ENCODE measurements at places on chromosomes 3 and 15.

DNA sequence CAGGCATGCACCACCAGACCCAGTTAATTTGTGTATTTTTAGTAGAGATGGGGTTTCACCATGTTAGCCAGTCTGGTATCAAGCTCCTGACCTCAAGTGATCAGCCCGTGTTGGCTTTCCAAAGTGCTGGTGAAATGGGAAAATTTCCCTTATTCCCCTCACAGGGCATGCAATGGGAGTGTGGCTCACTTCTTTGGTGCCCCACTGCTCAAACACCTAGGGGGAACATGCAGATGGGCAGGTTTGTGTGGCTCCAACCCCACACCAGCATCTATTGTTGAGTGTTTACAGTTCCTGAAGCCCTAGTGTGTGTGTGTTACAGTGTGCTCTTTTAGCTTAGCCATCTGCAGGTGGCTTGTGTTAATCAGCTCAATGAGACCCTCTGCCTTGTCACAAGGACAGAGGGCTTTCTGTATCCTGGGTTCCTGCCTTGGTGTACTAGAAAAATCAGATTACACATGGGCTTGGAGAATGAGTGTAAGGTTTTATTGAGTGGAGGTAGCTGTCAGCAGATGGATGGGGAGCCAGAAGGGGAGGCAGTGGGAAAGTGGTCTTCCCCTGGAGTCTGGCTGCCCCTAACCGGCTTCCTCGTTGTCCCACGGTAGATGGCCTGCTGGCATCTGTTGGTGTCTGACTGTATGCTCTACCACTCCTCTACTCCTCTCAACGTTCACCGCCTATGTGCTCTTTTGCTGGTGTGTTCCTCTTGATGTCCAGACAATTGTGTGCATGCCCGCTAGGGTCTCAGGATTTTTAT, 248.1 kb upstream of the CBLB start:
- DNase-seq: no peak

- no peak for DNase-seq
Measured at GRCh38 chr3:152388631-152389030, 119.9 kb downstream of the MBNL1 start.

- DNase-seq: no peak
Measured at GRCh38 chr3:3589715-3590130, 209.5 kb upstream of the LRRN1 start.

GRCh38 chr3:12752809-12753208, 6.2 kb downstream of the TMEM40 start:
- DNase-seq: no peak

DNA sequence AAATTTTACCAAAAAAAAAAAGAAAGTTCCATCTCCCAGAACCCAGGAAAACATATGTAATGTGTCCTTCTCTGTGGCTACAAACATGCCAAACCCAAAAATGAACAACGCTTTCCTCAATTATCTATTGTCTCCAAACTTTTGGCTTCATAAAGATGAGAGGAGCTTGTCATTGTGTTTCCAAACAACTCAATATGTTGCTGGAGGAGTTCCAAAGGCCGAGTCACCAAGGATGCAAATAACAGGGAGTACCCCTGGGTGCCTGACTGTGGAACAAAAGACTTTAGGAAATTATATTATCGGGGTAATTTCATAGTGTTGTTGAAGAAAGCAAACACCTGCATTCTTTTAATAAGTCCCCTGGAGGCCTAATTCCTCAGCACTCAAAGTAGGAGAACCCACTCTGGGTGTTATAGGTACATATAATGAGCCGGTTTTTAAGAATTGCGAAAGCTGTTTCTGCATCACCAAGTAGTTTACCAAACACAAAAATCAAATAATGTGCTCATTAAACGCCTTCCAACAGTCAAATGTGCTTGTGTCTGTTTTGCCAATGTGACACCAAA, 206.3 kb upstream of the PRICKLE2 start:
- DNase-seq: no peak

DNA sequence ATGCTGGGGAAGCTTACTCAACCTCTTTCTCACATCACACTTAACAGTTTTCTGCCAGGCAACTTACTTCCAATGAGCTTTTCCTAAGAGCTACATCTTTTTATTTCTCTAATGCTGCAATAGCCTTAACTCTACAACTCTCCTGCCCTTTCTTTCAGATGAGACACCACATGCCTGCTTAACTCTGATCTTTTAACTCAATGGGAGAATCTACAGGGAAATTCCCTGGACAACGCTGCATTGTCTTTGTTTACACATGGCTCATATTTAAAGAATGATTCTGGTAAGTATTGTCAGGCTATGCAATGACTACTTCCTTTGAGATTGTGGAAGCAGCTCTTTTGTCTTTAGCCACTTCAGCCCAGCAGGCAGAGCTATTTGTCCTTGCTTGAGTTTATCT, 353.1 kb upstream of the BCHE start:
- DNase-seq: no peak

DNA sequence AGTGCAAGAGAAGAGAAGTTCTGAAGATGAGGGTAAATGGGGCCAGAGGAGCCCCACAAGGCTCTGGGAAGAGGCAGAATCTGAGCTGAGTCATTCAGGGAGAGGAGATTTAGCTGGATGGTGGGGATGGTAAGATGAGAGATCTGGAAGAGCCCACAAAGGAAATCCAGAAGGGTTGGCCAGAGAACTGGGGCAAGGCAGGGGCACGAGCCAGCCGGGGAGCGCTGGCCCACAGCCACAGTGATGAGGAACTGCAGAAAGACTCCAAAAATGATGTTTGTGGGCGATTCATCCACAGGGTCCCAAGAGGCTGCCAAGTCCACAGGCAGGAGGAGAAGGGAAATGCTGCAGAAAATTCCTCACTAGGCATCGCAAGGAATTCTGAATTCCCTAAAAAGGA, 75.9 kb upstream of the ATP2B2 start:
- no peak for DNase-seq

DNA sequence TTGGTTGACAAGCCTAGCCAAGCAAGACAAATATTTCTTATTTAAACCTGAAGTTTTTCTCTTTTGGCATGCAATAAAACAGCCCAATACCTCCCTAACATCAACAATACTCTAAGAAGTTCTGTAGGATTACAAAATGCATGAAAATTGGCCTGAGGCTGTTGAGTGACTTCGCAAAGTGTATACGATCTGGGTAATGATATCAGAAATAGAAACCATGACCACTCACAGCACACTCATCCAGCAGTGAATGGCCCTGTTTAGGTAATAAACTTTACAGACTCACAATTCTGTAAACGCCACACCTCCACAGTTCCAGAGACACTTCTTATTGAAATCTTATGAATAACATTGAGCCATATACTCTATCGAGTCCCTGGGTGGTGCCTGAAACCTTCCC, 83.0 kb upstream of the NAALADL2 start:
- DNase-seq: no peak

DNA sequence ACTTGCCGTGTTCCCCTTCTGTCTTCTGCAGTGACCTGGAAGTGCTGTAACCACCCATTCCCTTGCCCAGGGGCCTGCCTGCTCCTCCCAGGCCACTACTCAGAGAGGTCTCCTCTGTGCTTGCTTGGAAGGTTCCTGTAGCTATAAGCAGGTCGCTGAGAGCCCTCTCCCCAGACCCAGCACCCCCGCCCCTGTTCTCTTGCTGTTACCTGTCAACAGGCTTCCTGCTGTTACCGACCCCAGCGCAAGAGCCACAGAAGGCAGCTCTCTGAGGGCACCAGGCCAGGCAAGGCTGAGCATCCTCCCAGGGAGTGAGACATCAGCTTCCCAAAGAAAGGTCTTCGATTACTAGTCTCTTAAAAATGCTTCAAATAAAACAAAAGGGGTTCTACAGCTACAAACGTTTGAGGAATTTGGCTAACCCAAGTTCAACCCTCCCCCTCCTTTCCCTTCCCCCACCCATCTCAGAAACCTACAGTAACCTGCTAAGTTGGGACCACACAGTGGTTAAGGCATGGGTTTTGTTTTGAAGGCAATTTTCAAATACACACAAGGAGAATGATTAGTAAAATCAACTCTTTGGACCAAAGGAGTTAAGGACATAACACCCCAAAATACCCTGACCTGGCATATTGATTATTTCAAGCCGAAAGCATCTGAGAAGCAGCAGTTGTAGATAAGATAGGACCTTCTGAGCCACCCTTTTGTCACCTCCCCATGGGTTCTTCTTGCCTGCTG, 74.9 kb upstream of the MFGE8 start:
- DNase-seq: no peak

DNA sequence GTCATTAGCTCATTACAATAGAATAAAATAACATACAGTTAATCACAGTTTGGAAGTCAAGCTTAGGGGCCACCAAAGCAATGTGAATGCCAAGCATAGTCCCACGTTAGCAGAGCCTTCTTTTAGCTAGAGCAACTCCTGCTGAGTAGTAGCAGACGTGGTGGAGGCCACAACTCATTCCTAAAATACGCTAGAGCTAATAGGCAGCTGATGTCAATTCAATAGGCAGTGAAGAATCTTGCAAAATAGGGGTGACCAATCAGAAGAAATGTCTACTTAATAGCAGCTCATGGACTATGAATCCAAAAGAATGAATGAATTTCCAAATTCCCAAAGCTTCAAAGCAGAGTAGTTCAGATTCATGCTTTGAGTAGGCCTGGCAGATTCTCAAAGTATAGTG, 292.9 kb upstream of the RORA start:
- no peak for DNase-seq

- no peak for DNase-seq
Measured at GRCh38 chr3:45154641-45155147, 8.5 kb upstream of the CDCP1 start.

GRCh38 chr3:27696906-27697305, 25.2 kb downstream of the EOMES start:
- DNase-seq: no peak

GRCh38 chr3:156298938-156299337, 178.6 kb downstream of the KCNAB1 start:
- DNase-seq: no peak

DNA sequence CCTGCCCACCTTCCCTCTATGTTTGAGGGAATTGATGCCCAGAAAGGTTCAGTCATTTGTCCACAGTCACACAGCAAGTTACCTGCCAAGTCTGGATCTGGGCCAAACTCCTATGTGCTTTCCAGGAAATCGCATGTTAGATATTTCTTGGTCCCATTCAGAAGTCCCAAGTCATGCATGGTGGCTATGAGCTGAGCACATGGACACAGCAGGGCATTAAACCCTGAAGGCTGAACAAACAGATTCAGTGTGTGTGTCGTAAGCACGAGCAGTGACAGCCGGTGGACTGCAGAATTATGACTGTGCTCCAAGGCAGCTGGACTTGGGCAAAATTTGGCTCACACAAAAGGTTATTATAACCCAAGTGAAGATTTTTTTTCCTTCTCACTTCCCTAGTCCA, 11.4 kb upstream of the SLC6A6 start:
- DNase-seq: no peak

DNA sequence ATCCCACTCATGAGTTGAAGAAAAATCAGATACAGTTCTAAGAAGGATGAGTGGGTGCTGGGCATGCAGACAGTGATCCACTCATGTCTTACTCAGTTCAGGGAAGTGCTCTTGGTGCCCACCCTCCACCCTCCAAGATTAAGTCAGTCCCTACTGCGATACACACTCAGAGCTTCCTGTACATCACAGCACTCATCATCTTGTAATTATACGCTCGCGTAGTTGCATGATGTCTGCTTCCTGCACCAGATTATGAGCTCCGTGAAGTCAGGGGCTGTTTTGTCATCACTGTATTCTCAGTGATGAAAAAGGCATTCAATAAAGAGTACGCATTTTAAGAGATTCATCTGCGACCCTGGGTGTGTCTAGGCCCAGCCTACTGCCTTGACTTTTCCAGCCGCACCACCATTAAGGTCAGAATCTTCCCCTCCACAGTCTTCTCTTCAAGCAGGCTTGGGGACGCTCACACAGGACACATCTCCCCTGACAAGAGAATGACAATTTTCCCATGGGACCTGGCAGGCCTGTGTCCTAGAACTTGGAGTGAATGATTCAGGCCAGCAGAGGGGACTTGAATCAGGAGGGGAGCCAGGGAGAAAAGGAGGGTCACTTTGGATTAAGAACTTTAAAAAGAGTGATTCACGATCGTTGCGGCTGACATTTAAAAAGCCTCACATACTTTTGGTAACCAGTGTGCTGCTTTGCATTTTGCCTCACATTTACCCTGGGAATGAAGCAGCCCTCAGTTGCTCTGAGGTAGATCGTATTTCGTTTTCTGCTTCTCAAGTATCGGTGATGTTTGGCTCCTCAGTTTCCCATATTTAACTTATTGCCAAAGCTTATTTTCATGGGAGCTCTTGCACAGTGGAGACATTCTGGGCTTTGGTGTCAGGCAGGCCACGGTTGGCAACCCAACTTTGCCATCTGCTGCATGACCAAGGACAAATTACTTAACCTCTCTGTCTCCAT, 7.9 kb upstream of the PDE8A start:
- DNase-seq: no peak

- no peak for DNase-seq
Measured at GRCh38 chr15:43871835-43872234, 45.0 kb downstream of the WDR76 start.

DNA sequence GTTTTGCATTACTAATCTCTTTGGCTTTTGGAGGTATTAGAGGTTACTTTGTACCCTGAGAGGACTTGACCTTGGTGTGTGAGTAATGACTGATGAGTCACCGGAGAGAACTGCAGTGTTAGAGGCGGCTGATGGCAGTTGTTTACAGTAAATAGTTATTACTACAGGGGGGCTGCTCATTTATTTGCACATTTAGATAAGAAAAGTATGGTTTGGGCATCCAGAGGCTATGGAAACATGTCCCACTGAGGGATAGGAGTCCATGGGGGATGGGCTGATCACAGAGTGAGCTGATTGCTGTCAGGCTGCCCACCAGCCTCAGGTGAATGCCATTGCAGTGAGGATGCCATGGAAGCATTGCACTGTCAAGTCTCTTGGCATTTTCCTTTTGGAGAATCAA, 17.3 kb upstream of the STAC start:
- no peak for DNase-seq

- DNase-seq: no peak
Measured at GRCh38 chr15:68646156-68646555, 67.4 kb downstream of the CORO2B start.

DNA sequence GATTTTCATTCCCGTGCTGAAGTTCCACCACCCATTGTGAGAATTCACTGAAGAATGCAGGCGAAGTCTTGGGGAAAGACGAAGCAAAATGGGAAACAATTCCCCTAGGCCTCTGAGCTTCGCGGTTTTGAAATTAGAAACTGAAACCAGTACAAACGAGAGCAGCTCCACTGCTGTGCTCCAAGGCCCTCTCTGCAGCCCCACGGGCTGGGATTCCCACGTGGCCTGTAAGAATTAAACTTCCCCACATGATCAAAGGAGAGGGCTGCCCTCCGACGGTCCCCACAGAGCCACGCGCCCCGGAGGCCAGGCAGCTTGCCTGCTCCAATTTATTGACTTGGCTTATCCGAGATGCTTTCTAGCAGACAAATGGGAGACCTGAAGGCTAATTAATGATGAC, 144.0 kb downstream of the GREM1 start:
- DNase-seq: no peak

- no peak for DNase-seq
Measured at GRCh38 chr3:144235489-144235888, 263.9 kb downstream of the DIPK2A start.

DNA sequence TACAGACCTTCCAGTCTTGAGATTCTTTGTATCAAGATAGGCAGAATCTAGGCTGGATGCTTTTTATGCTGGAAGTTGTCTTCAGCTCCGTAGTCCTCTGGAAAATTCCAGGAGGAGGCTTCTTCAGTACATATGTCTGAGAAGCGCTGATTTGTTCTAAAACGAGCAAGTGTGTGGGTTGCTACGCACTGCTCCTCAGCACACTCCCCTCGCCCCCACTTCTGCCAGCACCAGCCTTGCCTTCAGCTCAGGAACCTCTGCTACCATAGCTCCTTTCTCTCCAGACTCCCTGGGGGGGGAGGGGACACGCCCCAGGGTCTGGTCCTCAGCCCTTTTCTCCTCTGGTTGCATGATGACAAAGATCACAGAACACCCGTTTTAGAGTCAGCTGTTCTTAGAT, 75.5 kb upstream of the TRA2B start:
- no peak for DNase-seq
